ENCODE measurements at places on chromosomes 6 and 20. TPM values are rescaled to one million over a fixed set of nuclear protein-coding genes. Genes with fewer than 3 reads are reported as not detected.

- H3K4me1 ChIP-seq, result no peaks in the 10 kb centered on the region
- H3K36me3 ChIP-seq, result no peaks in the 10 kb centered on the region
- no peak overlapping the region for H3K27ac ChIP-seq
- no peak overlapping the region for H3K4me3 ChIP-seq
- H3K27me3 ChIP-seq, result no peaks in the 10 kb centered on the region
- no peak for DNase-seq
Measured at GRCh38 chr20:13984211-13984610, 6.2 kb downstream of the SEL1L2 start.

DNA sequence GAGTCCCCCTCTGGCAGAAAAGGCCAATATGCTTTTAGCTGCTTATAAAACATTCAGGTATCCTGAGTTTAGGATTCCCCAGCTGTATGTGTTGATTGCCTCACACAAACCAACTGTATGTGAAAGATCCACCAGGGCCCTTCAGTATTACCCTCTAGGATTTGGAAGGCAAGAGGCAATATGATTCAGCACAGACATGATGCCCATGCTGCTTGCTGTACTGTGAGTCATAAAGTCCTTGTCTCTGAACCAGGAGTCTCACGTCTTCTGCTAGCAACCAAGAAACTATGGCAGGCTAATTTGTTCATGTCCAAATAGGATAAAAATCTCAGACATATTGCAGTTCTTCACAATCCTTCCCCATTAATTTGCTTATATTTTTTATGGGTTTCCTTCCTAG lies 789.2 kb upstream of the SLC35B3 start:
- no peak for DNase-seq
- no peak overlapping the region for H3K4me3 ChIP-seq
- no peaks in the 10 kb centered on the region for H3K4me1 ChIP-seq
- H3K27ac ChIP-seq, result no peak overlapping the region

DNA sequence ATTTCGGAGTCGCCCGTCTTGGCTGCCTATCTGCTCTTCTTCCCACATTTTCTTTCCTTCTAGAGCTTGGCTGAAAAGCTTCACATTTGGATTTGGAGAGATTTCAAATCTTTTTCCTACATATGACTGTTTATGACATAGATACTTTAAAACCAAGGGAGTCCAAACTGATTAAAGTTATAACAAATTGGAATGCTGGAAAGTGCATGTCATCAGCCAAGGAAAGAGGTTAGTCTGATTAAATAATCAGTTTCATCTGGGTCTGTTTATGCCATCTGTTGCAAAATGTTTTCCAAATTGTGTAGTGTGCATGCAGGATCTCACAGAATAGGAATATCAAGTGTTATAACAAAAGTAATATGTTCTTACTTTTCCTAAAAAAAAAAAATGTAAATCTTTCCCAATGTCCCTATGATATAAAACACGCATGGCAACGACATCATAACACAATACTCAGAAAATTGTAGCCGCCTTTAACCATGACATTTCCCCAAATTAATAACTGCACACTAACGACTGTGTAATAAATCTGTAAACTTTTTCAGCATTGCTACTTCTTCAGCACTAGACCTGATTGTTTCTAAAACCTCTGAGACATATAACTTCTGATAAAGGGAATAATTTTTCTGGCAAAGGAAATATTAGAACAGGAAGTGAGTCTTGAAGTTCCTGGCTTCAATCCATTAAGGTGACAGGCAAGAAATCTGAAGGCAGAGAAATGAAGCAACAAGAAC lies 230.2 kb upstream of the FOXQ1 start:
- H3K4me1 ChIP-seq, result no peaks in the 10 kb centered on the region
- H3K27ac ChIP-seq, result no peak overlapping the region
- DNase-seq, result no peak

- H3K4me3 ChIP-seq, result no peak overlapping the region
- DNase-seq, result no peak
- peaks cover 6% of the 10 kb centered on the region for H3K27me3 ChIP-seq
- H3K36me3 ChIP-seq, result no peaks in the 10 kb centered on the region
- H3K27ac ChIP-seq, result no peak overlapping the region
Measured at GRCh38 chr6:119493980-119494379, 144.4 kb upstream of the MAN1A1 start.

GRCh38 chr6:77292564-77293546 lies 170.4 kb downstream of the HTR1B start:
- H3K4me1 ChIP-seq, result no peaks in the 10 kb centered on the region
- H3K4me3 ChIP-seq, result no peak overlapping the region
- no peak overlapping the region for H3K27ac ChIP-seq
- DNase-seq, result no peak
- H3K36me3 ChIP-seq, result no peaks in the 10 kb centered on the region
- no peaks in the 10 kb centered on the region for H3K27me3 ChIP-seq

DNA sequence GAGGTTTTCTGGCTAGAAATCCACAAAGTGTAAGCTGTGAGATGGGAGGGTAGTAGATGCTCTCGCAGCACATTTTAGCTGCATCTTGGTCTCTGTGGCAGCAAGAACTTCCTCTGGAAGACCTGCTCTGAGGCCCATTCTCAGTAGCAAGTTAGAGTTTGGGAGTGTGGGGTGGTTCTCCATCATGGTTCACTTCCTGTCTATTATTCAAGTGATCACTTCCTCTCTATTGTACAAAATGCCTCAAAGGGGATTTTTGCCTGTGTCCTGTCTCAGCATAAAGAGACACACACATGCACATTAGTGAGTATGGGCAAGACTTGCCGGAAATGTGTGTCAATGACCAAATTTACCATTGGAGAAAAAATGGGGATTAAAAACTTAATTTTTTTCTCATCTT lies 42.5 kb downstream of the LYRM2 start:
- peaks cover 34% of the 10 kb centered on the region for H3K4me1 ChIP-seq
- H3K4me3 ChIP-seq, result peak overlapping the region; percentile 18
- H3K27me3 ChIP-seq, result no peaks in the 10 kb centered on the region
- peak; percentile 25 for DNase-seq

GRCh38 chr20:32110173-32110704 lies 725 bp downstream of the TM9SF4 start:
- H3K36me3 ChIP-seq, result peaks cover 8% of the 10 kb centered on the region
- H3K27me3 ChIP-seq, result peaks cover 6% of the 10 kb centered on the region
- H3K4me3 ChIP-seq, result peak overlapping the region; percentile 85
- H3K4me1 ChIP-seq, result peaks cover 48% of the 10 kb centered on the region
- H3K27ac ChIP-seq, result peak overlapping the region; percentile 99

DNA sequence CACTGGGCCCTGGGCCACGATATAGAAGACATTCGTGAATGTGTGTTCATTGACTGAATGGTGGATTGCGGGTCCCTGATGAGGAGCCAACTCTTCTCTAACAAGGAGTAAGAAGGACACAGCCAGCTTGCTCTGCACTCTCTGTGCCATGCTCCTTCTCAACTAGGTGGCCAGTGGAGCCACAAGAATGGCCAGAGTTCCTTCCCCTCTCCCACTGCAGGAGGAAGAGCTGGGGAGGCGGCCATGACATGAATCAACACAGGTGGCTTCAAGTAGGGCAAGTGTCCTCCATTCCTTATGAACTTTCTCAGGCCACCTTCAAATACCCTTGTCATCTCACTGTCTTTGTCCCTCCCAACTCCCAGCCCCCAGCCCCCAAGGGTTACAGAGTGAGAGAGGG lies 305.7 kb downstream of the KIF16B start:
- no peak for DNase-seq
- H3K36me3 ChIP-seq, result peaks cover 6% of the 10 kb centered on the region
- H3K27ac ChIP-seq, result no peak overlapping the region
- H3K4me3 ChIP-seq, result no peak overlapping the region
- no peaks in the 10 kb centered on the region for H3K27me3 ChIP-seq

- no peak overlapping the region for H3K27ac ChIP-seq
- DNase-seq, result no peak
- H3K4me1 ChIP-seq, result peaks cover 40% of the 10 kb centered on the region
Measured at GRCh38 chr20:34578521-34578920, 20.0 kb downstream of the MAP1LC3A start.

DNA sequence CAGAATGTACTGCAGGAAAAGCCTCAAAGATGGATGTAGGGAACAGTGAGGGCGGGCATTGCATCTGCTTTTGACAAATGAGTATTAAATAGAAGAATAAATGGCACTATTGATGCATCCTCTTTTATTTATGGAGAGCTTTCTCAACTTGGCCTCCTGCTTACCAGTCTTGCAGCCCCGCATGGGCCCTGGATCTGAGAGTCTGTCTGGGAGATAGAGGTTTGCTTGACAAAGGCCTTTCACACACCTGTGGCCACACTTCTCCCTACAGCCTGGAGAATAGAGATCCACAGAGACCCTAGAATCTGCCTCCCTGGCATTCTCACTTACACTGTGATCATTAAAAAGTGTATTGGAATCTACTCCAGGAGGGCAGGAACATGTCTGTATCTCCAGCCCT lies 203.8 kb upstream of the CDH4 start:
- no peaks in the 10 kb centered on the region for H3K4me1 ChIP-seq
- H3K4me3 ChIP-seq, result no peak overlapping the region
- DNase-seq, result no peak
- no peak overlapping the region for H3K27ac ChIP-seq
- H3K27me3 ChIP-seq, result no peaks in the 10 kb centered on the region

- H3K4me3 ChIP-seq, result no peak overlapping the region
- DNase-seq, result no peak
- no peaks in the 10 kb centered on the region for H3K4me1 ChIP-seq
Measured at GRCh38 chr6:128567029-128567428, 46.6 kb upstream of the PTPRK start.

DNA sequence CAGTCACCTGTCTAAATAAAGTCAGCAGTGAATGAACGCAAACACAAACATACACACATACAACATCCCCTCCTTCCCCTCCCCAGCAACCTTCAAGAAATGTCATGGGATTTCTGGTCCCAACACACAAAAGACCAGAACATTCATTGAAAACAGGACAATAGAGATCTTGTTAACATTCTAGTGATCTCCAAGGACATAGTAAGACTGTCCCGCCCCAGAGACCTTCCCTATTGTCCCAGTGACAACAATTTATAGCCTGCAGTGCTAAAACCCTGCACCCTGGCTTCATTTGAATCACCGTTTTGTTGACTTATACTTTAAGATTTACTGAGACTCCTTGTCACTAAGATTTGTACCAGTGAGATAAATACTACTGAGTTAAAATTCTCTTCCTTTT lies 143.9 kb upstream of the NOX3 start:
- H3K27me3 ChIP-seq, result no peaks in the 10 kb centered on the region
- DNase-seq, result no peak
- no peak overlapping the region for H3K27ac ChIP-seq

- peak overlapping the region; percentile 89 for H3K4me3 ChIP-seq
- peaks cover 5% of the 10 kb centered on the region for H3K36me3 ChIP-seq
- H3K27ac ChIP-seq, result peak overlapping the region; percentile 94
- peaks cover 63% of the 10 kb centered on the region for H3K4me1 ChIP-seq
- no peak for DNase-seq
- H3K27me3 ChIP-seq, result no peaks in the 10 kb centered on the region
Measured at GRCh38 chr20:1391640-1392442, 1.0 kb downstream of the FKBP1A start.

DNA sequence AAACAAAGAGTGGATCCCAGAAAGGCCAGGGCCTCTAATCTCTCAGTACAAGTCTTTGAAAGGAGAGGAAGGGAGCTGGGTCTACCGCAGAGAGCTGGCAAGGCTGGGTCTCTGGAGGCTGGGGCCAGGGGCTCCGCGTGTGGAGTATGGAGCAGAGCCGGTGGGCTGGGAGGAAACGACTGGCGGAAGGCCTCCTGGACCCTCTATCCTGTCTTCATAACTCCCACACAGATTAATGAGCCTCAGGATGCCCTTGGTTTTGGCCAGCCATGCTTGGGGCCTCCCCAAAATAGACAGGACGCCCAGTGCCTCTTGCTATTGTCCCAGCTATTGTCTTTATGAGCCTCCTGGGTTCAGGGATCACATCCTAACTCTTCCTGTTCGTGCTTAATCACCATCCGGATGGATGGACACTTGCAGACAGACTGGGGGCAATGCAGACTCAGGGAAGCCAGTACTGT lies 306.4 kb downstream of the DHX35 start:
- H3K36me3 ChIP-seq, result no peaks in the 10 kb centered on the region
- no peak overlapping the region for H3K27ac ChIP-seq
- no peak overlapping the region for H3K4me3 ChIP-seq
- H3K4me1 ChIP-seq, result no peaks in the 10 kb centered on the region
- no peaks in the 10 kb centered on the region for H3K27me3 ChIP-seq
- no peak for DNase-seq

GRCh38 chr20:10240655-10241054 lies 22.0 kb downstream of the SNAP25 start:
- no peaks in the 10 kb centered on the region for H3K4me1 ChIP-seq
- no peaks in the 10 kb centered on the region for H3K27me3 ChIP-seq
- no peak for DNase-seq
- no peak overlapping the region for H3K27ac ChIP-seq
- H3K36me3 ChIP-seq, result no peaks in the 10 kb centered on the region
- H3K4me3 ChIP-seq, result no peak overlapping the region

DNA sequence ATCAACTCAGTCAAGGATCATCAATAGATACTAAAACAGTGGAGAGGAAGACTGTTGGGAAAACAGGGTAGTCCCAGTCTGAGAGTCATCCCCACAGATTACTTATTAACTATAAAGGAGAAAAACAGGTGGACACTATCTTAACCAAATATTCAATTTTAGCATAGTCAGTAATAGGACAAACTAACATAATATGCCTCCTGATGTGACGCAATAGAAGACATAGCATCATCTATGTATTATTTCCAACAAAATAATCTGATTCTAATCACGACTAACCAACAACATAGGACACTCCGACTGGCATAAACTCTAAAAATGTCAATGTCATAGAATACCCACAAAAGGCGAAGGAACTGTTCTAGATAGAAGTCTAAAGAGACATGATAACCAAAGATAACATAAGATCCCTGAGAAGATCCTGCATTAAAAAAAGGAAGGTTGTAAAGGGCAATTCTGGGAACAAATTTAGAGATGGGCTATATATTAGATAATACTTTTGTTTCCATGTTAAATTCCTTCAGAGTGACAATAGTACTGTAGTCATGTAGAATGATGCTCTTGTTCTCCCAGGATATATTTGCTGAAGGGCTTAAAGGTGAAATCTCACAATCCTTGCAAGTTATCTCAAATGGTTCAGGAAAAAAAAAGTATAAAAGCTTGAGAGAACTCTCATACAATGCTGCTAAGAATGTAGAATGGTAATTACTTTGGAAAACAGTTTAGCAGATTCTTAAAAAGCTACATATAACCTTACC lies 28.9 kb downstream of the ILRUN start:
- H3K4me1 ChIP-seq, result peaks cover 68% of the 10 kb centered on the region
- peak overlapping the region; percentile 25 for H3K27ac ChIP-seq
- H3K36me3 ChIP-seq, result peaks cover 1% of the 10 kb centered on the region
- H3K4me3 ChIP-seq, result no peak overlapping the region

- peaks cover 3% of the 10 kb centered on the region for H3K4me1 ChIP-seq
- H3K27ac ChIP-seq, result no peak overlapping the region
- no peaks in the 10 kb centered on the region for H3K36me3 ChIP-seq
Measured at GRCh38 chr6:160349814-160350350, 1.7 kb downstream of the SLC22A3 start.

Gene FAM217A
- total RNA-seq, result not detected

Gene OTOR
- not detected for total RNA-seq

Gene PRSS35
- total RNA-seq, result not detected

Gene SNTA1
- 2.2 TPM for total RNA-seq

Gene LSM2
- total RNA-seq, result 122 TPM

Gene PRDM13
- not detected for total RNA-seq
